ENCODE measurements at places on chromosomes 12 and 14. TPM values are rescaled to one million over a fixed set of nuclear protein-coding genes. Genes with fewer than 3 reads are reported as not detected.

DNA sequence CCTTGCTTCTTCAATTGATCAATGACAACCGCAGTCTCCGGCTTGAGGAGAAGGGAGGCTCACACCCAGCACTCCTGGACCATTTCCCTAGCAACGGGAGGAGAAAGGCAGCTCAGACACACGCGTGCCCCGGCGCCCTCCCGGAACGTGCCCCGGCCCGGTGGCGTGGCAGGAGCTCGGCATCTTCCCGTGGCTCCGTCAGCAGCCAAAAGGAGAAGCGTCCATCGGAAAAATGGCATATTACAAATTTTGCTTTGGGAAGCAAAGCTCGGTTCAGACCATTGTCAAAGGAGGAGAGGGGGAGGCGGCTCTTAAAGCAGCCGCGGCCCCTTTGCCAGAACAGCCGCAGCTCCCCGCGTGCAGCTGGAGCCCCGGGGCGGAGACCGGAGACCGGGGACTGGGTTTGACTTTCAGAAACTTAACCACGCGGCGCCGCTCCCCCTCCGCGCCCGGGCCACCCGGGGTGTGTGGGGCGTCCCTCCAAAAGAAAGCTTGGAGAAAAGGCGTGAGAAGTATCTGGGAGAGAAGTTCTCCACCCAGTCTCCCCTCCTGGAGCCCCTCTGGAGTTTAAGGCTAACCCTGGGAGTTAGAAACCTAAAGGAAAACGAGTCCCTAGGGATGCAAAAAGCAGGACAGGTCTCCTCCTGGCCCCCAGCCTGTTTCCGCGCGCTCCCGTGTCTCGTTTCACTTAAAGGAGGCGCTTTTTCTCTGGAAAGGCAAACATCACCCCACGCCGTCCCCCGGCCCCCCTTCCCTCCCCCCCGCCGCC lies 545 bp downstream of the PPFIA2 start:
- H3K27ac ChIP-seq: peak overlapping the region; percentile 32
- H3K27me3 ChIP-seq: peaks cover 12% of the 10 kb centered on the region
- DNase-seq: no peak
- no peaks in the 10 kb centered on the region for H3K4me1 ChIP-seq
- no peaks in the 10 kb centered on the region for H3K36me3 ChIP-seq

DNA sequence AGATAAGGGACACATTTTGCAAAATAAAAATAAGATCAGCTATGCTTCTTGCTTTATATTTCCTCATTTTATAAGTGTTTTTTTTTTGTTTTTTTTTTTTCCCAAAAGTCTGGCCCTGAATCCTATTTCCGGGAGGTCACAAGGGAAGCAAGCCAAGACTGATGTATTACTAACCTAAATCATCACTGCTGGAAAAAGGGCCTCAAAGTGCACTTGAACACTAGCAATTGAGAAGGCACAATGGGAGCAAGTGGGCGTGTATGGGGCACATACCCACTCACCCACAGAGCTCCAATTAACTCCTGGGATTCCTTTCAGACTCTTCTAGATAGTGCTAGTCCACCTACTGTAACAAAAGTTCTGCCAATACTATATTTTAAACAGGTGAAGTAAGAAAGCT lies 58.8 kb downstream of the STON2 start:
- H3K27ac ChIP-seq: no peak overlapping the region
- no peak overlapping the region for H3K4me3 ChIP-seq
- no peaks in the 10 kb centered on the region for H3K4me1 ChIP-seq
- no peaks in the 10 kb centered on the region for H3K27me3 ChIP-seq

DNA sequence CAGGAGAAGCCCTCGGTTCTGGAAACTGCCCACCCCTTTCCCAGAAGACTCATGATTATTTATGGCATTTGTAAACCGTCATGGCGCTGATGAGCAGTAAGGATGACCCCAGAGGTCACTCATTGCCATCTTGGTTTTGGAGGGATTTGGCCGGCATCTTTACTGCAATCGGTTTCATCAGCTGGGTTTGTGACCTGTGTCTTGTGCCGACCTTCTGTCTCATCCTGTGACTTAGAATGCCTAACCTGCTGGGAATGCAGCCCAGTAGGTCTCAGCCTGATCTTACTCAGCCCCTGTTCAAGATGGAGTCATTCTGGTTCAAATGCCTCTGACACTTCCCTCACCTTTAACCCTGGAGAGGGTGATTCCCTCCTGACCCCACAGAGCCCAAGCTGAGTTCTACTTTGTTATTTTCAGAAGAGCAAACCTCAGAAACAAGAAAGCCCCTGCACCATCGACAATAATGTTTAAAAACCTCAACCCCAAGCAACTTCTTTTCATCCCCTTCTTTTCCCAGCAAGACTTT lies 105.5 kb upstream of the SFSWAP start:
- H3K4me3 ChIP-seq: no peak overlapping the region
- H3K27me3 ChIP-seq: no peaks in the 10 kb centered on the region
- no peak for DNase-seq
- H3K27ac ChIP-seq: no peak overlapping the region

- DNase-seq: no peak
- H3K4me1 ChIP-seq: peaks cover 21% of the 10 kb centered on the region
- H3K27ac ChIP-seq: no peak overlapping the region
These were observed 80.8 kb downstream of the MYRFL start for GRCh38 chr12:69905801-69906200.

DNA sequence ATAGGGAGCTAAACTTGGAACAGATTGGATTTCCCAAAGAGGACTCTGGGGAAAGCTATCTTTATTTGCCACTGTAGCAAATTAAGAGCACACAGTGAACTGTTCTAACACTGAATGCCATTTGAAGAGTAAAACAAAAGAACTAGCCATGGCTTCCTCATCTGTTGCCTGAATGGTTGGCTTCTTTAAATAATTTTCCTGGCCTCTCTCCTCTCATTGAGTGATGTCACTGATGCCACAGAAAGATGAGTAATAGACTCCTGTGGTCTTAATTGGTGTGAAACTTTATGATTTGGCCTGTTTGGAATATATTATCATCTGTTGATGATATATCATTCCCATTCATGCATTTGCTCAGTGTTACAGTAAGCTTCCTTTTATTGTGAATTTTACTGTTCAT lies 42.5 kb downstream of the WDR20 start:
- H3K36me3 ChIP-seq: peaks cover 4% of the 10 kb centered on the region
- no peak for DNase-seq
- H3K27ac ChIP-seq: no peak overlapping the region
- no peaks in the 10 kb centered on the region for H3K27me3 ChIP-seq
- peaks cover 14% of the 10 kb centered on the region for H3K4me1 ChIP-seq

DNA sequence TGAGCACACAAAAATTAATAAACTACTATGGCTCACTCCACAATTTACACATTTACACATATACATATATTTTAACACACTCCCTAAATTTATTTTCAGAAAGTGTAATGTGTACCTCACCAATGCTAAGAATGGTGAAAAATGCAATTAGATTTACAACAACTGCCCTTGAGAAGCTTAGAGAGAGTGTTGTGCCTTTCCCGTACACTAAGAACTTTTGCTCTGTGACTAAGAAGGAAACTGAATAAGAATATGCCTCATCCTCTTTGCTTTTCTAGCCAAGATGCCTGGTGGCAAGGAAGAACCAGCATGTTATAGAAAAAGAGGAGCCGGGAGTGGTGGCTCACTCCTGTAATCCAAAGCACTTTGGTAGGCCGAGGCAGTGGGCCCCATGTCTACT lies 62.3 kb downstream of the SINHCAF start:
- no peak overlapping the region for H3K27ac ChIP-seq
- DNase-seq: no peak
- H3K4me3 ChIP-seq: no peak overlapping the region
- no peaks in the 10 kb centered on the region for H3K4me1 ChIP-seq
- H3K36me3 ChIP-seq: no peaks in the 10 kb centered on the region

DNA sequence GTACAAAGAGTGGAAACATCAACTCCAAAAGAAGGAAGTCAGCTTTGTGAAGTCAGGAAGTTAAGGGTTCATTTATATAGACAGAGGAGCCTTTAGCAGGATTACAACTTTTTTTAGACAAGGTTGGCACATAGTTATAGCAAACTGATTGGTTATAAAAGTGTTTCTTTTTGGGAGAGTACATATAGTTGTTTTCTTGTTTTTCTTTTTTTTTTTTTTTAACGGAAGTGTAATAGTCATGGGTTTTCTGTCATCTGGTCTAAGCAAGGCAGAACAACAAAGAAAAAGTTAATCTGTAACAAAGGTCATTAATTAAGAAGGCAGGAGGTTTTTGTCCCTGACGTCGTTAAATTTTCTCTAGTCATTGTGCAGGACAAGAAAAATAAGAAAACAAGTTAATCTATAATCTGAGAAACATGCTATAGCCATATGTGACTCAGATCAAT lies 13.0 kb upstream of the MFAP5 start:
- no peak for DNase-seq
- no peaks in the 10 kb centered on the region for H3K36me3 ChIP-seq

- H3K27me3 ChIP-seq: peaks cover 61% of the 10 kb centered on the region
- no peak overlapping the region for H3K27ac ChIP-seq
- no peak overlapping the region for H3K4me3 ChIP-seq
- H3K36me3 ChIP-seq: no peaks in the 10 kb centered on the region
- no peaks in the 10 kb centered on the region for H3K4me1 ChIP-seq
- no peak for DNase-seq
These were observed 326.9 kb upstream of the SFSWAP start for GRCh38 chr12:131383741-131384543.

DNA sequence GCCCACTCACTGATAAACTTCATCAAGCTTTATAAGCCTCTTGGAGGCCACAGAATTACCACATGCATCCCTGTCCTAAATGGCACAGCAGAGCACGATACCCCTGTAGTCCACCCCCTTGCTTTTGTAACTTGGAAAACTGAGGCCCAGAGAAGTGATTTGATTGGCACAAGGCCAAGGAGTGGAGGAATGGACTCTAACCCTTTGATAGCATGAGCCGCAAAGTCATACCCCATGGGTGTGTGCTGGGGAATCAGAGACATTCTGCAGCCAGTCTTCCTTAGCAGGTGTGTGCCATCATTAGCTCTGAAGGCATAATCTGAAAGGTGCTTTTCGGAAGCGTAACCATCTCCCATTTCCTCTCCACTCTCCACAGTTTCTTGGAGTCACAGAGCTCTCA lies 28.5 kb upstream of the PWP1 start:
- no peaks in the 10 kb centered on the region for H3K36me3 ChIP-seq
- H3K4me1 ChIP-seq: no peaks in the 10 kb centered on the region
- H3K27me3 ChIP-seq: no peaks in the 10 kb centered on the region
- no peak overlapping the region for H3K27ac ChIP-seq
- DNase-seq: no peak
- H3K4me3 ChIP-seq: no peak overlapping the region

GRCh38 chr12:16166563-16167470 lies 110.7 kb downstream of the SLC15A5 start:
- H3K27me3 ChIP-seq: no peaks in the 10 kb centered on the region
- no peak overlapping the region for H3K4me3 ChIP-seq
- H3K4me1 ChIP-seq: no peaks in the 10 kb centered on the region
- no peak overlapping the region for H3K27ac ChIP-seq

GRCh38 chr12:56836317-56836716 lies 73.2 kb downstream of the HSD17B6 start:
- H3K36me3 ChIP-seq: no peaks in the 10 kb centered on the region
- peaks cover 18% of the 10 kb centered on the region for H3K4me1 ChIP-seq
- no peak for DNase-seq
- no peak overlapping the region for H3K4me3 ChIP-seq

Gene OTX2
- not detected for total RNA-seq

DNA sequence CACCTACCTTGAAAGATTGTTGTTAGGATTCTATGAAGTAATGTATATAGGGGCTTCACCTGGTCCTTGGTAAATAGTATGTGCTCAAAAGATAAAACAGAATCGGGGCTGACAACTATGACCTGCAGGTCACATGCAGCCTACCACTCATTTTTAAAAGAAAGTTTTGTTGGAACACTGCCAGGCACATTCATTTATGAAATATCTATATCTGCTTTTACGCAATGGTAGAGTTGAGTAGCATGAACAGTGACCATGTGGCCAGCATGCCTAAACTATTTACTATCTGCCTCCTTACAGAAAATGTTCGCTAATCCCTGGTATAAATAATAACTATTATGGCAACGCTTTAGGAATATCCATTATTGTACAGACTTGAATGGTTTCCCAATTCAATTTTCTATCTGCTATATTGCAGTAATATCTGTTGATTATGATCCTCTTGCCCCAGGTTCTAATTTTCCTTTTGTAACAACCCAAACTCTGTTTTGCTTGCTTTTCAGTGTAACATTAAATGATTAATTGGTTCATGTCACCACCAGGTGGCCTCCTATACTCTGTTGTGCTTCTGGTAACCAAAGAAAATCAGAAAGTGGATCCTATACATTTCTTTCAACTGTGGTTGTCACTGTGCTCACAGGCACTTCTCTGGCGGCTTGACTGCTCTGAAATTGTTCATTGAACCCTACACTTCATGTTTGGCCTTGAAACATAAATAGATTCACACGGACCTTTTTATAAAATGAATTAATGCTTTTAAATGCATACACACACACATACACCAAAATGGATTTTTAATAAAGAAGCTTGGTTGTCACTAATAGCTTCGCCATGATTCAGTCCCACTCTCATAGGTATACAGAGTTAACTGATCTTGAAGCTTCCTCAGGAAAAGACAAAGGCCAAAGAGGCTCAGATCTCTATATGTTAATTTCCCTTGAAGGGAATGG lies 227.7 kb upstream of the NPAS3 start:
- DNase-seq: no peak
- H3K27ac ChIP-seq: no peak overlapping the region
- H3K27me3 ChIP-seq: no peaks in the 10 kb centered on the region

DNA sequence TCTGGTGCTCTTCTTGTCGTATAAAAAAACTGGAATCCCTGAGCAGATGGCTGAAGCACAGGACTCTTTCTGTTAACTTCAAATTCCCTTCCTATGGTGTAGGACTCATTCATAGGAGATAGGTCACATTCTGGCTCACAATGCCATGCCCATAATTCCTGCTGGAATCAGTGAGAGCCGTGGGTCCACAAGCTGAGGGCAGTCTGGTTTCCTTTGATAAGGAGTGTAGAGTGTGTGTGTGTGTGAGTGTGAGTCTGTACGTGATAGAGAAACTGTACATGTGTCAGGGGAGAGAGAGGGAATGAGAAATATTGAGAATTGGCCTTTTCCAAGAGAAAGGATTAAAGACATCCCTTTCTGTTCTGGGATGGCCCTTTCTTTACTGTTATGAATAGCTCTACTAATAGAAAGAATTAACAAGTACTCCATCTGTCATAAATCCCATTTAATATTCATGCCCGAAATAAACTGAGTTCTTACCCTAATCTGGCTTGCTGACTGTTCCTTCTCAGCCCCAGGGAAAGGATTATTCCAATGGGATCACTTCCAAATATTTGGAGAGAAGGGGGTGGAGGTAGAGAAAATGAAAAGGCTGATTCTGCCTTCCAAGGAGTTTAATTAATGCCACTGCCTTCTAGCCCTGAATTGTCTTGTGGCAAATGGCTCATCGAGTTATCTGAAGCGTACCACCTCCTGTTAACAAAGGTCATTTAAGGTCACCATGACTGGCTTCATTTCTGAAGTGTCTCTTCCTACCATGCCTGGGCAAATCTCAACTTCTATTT lies 79.0 kb downstream of the TMX1 start:
- H3K36me3 ChIP-seq: no peaks in the 10 kb centered on the region
- no peak for DNase-seq
- peaks cover 9% of the 10 kb centered on the region for H3K4me1 ChIP-seq
- H3K4me3 ChIP-seq: no peak overlapping the region
- no peak overlapping the region for H3K27ac ChIP-seq

All from tibial nerve (tissue), 4 donors.